ENCODE measurements at places on chromosomes 7 and 10.

GRCh38 chr10:24899571-24899970 is 52.8 kb downstream of the PRTFDC1 start:
- no peak for DNase-seq

DNA sequence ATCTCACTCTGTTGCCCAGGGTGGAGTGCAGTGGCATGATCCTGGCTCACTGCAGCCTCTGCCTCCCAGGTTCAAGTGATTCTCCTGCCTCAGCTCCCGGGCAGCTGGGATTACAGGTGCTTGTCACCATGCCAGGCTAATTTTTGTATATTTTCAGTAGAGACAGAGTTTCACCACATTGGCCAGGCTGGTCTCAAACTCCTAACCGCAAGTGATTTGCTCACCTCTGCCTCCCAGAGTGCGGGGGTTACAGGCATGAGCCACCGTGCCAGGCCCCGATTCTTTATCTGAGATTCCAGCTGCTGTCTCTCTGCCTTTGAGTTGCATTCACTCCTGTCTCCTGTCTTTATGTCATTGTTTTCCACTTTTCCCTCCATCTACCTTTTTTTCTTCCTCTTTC is 168.7 kb downstream of the TMEM178B start:
- no peak for DNase-seq

- DNase-seq: no peak
Observed at GRCh38 chr7:133776266-133776665, 350.9 kb upstream of the LRGUK start.

DNA sequence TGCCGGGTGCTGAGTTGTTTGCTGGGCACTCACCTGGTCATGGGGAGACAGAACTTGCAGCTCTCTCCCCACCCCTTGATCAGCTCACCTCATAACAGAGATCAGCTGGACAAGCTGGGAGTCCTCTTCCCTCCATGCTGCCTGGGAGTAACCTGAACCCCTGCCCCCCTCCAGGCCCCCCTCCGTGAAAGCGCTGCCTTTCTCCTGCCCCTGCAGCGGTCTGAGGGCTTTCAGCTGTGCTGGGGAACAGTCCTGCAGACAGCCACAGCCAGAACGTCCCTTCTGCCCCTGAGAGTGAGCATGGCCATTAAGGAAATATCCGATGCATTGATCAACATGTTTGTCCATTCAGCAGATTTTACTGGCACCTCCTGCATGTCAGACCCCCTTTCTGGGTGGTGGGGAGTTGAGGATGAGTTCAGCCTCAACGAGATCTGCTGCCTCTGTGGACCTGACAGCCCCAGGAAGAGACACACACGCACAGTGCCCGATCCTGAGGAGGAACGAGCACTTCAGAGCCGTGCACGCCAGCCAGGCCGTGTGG is 4.5 kb downstream of the FAM20C start:
- no peak for DNase-seq

- DNase-seq: no peak
Observed at GRCh38 chr7:23343806-23344475, 44.8 kb downstream of the MALSU1 start.
